Hindlimb muscle (tissue), 1 donor: ENCODE measurements at places on chromosomes 11 and 22. TPM values are rescaled to one million over a fixed set of nuclear protein-coding genes. Genes with fewer than 3 reads are reported as not detected.

GRCh38 chr11:893008-893654 is 17.5 kb downstream of the CHID1 start:
- DNase-seq: no peak

DNA sequence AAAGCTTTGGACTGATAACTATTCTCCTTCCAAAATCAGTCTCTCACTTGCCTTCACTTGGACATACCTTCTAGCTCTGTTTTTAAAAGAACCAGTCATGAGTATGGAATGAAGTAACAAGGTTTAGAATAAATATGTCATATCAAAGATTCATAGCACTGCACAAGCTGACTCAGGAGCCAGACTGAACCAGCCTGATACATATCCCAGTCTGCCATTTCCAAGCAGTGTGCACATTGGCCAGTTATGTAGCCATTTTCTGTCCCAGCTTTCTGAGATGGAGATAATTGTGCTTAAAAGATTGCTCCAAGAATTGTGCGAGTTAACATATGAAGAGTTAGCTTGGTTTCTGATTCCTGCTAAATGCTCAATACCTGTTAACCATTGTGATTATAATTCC is 311.3 kb downstream of the C11orf87 start:
- DNase-seq: no peak

- no peak for DNase-seq
These were observed 68.3 kb downstream of the CTTN start for GRCh38 chr11:70466596-70466995.

GRCh38 chr11:21988477-21988876 is 204.4 kb upstream of the ANO5 start:
- no peak for DNase-seq

DNA sequence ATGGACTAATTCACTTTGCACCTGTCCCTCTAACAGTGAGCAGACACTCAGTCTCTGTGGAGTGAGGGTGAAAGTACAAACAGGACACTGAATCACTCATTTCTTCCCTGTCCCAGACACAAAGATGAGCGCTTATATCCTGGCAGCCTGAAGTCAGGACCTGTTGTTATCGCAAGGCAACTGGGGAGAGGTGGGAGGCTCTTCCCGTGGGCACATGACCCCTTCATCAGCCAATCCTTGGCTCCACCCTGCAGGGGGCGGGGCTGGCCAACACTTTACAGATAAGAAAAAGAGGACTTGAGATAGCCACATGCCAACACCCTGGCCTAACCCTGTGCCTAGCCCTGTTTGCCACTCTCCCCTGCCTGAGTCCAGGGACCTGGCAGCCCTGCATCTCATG is 29.5 kb upstream of the TESMIN start:
- DNase-seq: no peak

DNA sequence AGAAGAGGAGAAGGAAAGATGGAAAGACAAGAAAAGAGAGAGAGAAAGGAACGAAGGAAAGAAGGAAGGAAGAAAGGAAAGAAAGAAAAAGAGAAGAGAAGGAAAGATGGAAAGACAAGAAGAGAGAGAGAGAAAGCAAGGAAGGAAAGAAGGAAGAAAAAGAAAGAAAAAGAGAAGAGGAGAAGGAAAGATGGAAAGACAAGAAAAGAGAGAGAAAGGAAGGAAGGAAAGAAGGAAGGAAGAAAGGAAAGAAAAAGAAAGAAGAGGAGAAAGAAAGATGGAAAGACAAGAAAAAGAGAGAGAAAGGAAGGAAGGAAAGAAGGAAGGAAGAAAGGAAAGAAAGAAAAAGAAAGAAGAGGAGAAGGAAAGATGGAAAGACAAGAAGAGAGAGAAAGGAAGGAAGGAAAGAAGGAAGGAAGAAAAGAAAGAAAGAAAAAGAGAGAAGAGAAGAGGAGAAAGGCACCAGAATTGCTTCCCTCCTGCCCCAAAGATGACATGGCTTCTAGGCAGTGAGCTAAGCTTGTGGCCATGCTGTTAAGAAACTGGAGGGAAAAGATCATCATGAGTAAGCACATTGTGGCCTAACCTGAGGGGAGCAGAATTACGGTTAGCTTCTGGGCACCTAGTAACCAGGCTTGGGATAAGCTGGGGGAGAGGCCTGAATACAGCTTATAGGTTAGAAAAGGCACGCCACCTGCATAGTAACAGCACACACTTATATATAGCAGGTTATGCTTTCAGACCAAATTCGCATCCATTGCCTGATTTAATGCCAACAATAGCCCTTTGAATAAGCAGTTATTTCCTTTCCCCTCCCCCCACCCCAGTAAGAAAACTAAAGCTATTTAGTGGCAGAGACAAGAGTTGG is 2.3 kb upstream of the ST3GAL4 start:
- DNase-seq: no peak

DNA sequence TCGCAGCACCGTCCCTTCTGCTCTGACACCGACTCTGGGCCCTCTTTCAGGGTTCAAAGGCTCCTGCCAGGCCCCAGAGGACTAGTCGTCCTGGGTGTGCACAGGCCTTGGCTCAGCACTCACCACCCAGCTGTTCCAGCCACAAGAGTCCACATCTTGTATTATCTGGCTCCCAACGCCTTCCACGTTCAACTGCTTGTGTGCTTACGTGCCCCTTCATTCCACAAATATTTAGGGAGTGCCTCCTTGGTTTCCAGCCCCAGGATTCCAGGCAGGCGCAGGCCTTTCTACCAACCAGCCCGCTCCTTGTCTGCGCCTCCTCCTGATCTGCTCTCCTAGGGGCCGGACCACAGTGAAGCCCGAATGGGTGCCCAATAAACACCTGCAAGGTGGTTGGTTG is 70.9 kb downstream of the SCUBE1 start:
- DNase-seq: no peak

CARD18 gene
- polyA plus RNA-seq: not detected
